ENCODE measurements at places on chromosomes 13 and 19.
A peak's percentile ranks its signal among the peaks of the same experiment; 100 is the strongest.

DNA sequence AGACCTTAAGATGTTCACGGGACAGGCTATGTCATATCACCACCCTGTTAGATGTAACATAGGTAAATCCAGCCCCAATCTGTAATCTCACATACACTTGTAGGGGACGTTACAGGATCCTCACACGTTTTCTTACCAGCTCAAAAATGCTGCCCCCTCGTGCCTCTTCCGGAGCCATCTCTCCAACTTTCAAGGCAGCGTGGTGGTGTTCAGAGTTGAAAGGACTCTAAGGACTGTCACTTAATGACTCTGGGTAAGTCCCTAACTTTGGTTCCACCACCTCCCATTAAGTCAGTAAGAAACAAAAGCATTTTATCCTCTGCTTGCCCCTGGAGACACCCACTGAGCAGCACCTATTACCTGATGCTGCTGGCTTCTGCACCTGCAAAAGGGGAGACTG, 4.4 kb downstream of the MED26 start:
- DNase-seq: no peak

DNA sequence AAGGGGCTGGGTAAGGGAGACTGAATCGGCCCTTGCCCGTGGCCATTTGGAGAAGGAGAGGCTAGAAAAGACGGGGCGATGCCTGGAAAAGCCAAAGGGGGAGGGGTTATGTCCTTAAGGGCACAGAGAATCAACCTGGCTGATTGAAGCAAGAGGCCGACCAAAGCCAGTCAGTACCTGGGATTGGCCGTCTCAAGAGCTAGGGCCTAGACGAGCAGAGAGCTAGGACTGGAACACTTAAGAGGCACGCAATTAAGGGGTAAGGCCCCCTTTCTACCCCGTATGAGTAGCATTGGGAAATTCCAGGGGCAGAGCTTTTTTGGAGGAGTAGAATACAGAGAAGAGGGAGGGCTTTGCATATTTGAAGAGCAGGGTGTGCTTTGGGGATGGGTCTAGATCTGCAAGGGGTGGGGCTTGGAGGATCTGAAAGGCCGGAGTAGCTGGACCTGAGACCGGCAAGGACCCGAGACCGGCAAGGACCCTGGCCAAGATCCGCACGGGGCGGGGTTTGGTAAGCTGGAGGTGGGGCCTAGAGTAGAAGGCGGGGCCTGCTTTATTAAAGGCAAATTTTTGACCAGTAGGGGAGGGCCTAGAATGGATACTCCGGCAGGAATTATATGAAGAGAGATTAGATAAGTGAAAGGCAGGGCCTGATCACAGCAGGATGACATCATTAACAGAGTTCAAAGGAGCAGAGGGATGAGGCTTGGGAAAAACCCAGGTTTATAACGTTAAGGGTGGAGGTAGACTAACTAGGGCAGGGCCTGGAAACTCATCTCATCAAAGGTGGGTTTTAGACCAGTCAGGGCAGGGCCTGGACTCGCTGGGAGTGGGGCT, 10.7 kb upstream of the CACNG6 start:
- peak; percentile 70 for DNase-seq

DNA sequence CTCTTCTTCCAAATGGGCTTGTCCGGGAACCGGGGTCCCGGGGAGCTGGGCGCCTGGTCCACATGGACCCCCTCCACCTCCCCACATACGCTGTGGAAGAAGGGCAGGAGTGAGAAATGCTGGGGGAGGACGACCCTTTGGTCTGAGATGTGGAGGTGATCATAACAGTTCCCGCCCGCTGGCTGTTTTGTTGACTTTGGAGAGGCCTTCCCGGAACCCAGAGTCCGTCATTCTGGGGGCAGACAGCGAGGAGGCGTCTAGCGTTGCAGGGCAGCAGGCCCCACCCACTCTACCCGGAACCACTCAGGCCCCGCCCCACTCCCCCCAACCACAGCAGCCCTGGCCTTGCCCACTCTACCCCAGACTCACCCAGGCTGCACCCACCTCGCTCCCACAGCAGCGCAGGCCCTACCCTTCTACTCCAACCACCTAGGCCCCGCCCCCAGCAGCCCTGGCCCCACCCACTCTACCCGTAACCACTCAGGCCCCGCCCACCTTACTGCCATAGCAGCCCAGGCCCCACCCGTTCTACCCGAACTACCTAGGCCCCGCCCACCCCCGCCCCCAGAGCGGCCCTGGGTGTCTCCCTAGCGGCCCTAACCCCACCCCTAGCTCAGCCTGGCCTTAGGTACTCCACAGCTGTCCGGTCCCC, 7.1 kb downstream of the GPR108 start:
- DNase-seq: no peak

DNA sequence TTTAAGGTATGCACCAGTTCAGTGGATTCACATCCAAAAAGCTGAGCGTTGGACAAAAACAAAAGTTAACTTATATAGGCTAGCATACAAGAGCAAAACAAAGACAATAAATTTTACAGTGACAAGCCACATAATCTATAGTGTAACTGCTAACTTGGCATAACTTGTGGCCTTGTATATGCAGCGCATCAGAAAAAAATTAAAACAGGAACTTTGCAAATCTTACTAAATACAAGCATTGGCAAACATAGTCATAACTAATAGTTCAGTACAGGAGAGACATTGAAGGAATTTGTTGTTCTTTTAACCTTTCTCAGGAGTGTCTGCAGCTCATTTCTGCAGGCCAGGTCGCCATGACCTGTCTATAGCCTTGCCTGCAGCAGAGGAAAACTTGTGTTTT, 54.6 kb downstream of the OR10H4 start:
- DNase-seq: no peak

DNA sequence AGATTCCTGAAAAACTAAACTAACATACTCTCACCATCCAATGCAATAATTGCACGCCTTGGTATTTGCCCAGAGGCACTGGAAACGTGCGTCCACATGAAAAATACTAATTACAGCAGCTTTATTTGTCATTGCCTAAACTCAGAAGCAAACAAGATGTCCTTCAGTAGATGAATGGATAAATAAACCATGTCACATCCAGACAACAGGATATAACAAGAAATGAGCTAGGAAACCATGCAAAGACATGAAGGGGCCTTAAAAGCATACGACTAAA, 25.0 kb downstream of the ELL start:
- no peak for DNase-seq

GRCh38 chr13:43687038-43687437, 99.7 kb downstream of the ENOX1 start:
- DNase-seq: no peak

DNA sequence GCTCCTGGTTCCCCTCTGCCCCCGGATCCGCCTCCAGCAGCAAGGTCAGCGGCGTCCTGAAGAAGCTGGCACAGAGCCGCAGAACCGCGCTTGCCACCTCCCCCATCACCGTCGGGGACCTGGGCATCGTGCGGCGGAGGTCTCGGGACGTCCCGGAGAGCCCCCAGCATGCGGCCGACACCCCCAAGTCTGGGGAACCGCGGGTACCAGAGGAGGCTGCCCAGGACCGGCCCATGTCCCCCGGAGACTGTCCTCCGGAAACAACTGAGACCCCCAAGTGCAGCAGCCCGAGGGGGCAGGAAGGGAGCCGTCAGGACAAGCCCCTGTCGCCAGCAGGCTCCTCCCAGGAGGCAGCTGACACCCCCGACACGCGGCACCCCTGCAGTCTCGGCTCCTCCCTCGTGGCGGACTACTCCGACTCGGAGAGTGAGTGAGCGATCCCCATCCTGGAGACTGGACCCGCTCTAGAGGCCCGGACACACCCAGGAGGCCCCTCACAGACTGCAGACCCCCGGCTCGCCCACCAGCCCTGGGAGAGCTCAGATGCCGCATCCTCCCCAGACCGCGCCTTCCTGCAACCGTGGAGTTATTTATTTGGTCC, 1.6 kb upstream of the MRI1 start:
- no peak for DNase-seq

DNA sequence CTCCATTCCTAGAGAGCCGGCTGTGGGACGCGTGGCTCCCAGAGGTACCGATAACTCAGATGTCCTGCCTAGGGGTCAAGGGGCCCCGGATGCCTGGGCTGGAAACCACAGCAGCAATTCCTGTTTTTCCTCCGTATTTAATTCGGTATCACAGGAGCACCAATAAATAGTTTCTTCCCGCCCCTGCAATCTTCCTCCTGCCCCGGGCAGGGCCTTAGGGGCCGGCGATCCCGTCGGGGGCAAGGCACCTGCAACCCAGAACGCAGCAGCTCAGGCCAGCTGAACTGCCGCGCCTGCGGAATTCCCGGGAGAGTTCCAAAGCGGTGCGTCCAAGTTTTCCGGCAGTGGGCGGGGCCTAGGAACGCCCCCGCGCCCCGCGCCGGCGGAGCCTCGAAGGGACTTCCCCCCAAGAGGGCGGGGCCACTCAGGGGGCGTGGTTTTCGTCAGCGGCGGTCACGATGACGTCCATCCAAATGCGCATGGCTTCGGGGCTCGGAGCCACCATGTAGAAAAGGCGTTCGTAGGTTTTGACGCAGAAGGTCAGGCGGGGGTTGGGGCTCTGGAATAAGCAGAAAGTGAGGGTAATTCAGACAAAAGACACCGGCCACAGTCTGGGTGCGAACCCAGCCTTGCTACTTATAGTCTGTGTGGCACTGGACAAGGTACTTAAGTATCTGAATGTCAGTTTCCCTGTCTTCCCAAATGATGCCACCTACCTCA, 9.7 kb upstream of the LYPD3 start:
- DNase-seq: peak; percentile 89
